ENCODE measurements at places on chromosomes 1 and 21. TPM values are rescaled to one million over a fixed set of nuclear protein-coding genes. Genes with fewer than 3 reads are reported as not detected.

The SLAMF8 gene
- polyA plus RNA-seq, result 0.22 TPM

The ZMYM1 gene
- 4.3 TPM for polyA plus RNA-seq

The CCDC27 gene
- 0.03 TPM for polyA plus RNA-seq

The SRGAP2C gene
- 1.1 TPM for polyA plus RNA-seq
